ENCODE measurements at places on chromosomes 6 and 20. TPM values are rescaled to one million over a fixed set of nuclear protein-coding genes. Genes with fewer than 3 reads are reported as not detected.

DNA sequence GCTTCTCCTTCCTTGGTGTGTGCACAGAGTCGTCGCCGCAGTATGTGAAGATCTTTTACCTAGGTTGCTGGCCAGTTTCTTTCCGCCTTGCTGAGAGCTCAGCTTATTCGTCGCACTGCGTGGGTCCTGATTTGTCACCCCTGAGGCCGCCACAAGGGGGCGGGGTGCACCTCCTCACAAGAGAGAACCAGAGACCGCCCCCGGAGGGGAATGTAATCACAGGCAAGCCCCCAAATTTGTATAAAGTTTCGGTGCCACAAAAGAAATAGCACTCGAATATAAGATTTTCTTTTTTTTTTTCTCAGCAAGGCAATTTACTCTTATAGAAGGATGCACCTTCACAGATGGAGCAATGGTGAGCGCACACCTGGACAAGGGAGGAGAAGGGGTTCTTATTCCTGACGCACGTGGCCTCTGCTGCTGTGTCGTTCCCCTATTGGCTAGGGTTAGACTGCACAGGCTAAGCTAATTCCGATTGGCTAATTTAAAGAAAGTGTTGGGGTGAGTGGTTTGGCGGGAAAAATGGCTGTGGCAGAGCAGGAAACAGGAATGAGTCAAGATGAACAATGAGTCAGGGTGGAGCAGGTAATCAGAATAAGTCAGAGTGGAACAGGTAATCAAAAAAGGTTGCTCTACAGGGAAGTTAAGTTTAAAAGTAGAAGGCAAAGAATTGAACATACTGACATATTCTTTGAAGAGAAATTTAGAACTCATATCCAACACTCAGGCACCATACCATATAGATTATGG, 19.5 kb downstream of the NCOA3 start:
- no peak for DNase-seq
- no peak overlapping the region for H3K4me3 ChIP-seq
- no peaks in the 10 kb centered on the region for H3K4me1 ChIP-seq
- no peaks in the 10 kb centered on the region for H3K27me3 ChIP-seq

GRCh38 chr6:97215157-97215769, 67.8 kb downstream of the MMS22L start:
- peaks cover 6% of the 10 kb centered on the region for H3K4me1 ChIP-seq
- no peaks in the 10 kb centered on the region for H3K36me3 ChIP-seq
- H3K4me3 ChIP-seq = peak overlapping the region; percentile 37
- peak; percentile 53 for DNase-seq
- H3K27ac ChIP-seq = peak overlapping the region; percentile 92

PROKR2 gene
- 0.86 TPM for total RNA-seq

DNA sequence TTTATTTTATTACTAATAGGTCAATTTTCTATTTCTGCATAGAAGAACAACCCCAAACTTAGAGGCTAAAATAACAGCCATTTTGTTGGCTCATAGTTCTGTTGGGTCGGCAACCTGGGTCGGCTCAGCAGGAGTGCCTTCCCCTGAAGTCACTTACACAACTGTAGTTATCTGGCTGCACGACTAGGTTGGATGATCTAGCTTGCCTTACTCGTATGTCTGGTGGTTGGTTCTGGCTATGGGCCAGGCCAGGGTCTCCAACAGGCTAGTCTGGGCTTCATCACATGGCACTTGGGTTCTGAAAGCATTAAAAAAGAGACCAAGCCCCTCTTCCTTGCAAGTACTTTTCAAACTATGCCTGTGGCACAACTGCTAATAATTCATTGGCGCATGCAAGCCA, 53.5 kb downstream of the STXBP5 start:
- H3K27me3 ChIP-seq = no peaks in the 10 kb centered on the region
- no peak overlapping the region for H3K4me3 ChIP-seq
- peaks cover under 1% of the 10 kb centered on the region for H3K36me3 ChIP-seq
- DNase-seq = no peak

Data from glutamatergic neuron (in vitro differentiated cells).